Renal cortex interstitium (tissue), 15 donors: ENCODE measurements at places on chromosomes 3 and 15. TPM values are rescaled to one million over a fixed set of nuclear protein-coding genes. Genes with fewer than 3 reads are reported as not detected.
A peak's percentile ranks its signal among the peaks of the same experiment; 100 is the strongest.

DNA sequence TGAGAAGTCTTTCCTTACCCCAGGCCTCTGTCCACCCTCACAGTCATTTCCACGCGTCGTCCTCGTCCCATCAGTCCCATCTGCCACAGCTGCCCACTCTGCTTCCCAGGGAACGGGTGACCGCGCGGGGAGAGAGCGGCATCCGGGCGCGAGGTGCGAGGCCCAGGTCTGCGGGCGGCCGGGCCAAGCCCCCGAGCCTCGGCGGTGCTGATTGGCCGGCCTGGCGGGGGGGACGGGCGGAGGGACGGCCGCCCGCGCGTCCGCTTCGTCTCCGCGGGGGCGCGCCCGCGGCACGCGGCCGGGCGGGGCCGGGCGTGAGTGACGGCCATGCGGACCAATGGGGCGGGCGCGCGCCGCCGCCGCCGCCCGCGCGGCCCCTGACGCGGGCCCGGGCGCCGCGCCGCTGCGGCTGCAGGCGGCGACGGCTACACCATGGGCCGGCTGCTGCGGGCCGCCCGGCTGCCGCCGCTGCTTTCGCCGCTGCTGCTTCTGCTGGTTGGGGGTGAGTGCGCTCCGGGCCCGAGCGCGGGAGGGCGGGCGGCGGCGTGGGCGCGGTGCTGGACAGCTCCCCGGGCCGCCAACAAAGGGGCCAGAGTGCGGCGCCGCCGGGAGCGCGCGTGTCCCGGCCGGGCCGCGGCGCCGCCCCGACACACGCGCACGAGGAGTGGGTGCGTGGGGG lies at the start of gene PODXL2:
TSS of gene PODXL2 (plus strand) at position 398 of the 679 bp plus-strand sequence. CDS start at position 433, 35 bp downstream.
- DNase-seq = peak; percentile 56

ANKRD34C gene
- 0.08 TPM for polyA plus RNA-seq

GRCh38 chr15:85151861-85152260 lies 170.2 kb downstream of the PDE8A start:
- no peak for DNase-seq

- DNase-seq = no peak
These were observed 83.0 kb downstream of the VGLL4 start for GRCh38 chr3:11560746-11561145.

DNA sequence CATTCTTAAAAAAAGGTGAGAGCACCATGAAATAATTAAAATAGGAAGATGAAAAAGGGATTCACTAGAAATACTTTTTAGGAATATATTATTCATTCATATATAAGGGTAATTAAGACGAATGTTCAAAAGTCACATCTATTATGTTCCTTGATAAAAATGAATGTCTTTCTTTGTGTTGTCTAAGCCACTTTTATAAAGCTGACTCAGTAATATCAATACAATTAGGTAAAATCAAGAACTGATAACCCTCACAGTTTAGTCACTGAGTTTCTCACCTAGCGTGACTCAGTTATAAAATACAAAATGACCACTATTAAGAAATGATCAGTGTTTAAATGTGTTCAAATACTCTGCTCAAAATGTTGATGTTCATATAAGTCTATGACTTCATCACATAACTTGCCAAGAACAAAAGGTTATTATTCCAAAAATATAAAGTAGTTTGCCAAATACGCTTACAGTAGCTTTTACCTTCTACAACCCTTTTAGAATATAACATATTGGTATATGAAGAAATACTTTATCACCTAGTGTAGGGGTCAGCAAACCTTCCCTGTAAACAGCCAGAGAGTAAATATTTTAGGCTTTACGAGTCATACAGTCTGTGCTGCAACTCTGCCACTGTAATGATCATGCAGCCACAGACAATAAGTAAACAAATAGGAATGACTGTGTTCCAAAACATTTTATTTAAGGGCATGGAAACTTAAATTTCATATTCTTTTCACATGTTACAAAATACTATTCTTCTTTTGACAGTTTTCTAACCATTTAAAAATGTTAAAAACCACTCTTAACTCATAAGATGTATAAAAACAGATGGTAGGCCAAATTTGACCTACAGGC lies 369.8 kb downstream of the TBC1D5 start:
- DNase-seq = no peak

TP63 gene
- polyA plus RNA-seq = 0.73 TPM

DNA sequence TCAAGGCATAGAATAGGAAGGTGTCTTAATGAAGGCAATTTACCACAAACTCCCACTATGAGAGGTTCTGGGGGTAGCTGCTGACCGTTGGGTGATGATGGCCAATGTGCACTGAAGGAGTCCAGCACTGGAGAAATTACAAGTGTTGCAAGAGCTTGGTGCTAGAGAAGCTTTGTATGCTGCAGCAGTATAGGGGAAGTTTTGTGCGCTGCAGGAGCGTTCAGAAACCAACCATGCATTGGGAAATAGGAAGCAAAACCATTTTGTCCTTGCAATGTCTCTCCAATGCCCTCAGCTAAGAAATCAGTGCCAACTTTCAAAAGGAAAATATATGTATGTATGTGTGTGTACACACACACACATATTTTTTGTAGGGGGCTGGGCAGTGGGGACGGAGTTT lies 441.6 kb upstream of the NAALADL2 start:
- DNase-seq = no peak

DNA sequence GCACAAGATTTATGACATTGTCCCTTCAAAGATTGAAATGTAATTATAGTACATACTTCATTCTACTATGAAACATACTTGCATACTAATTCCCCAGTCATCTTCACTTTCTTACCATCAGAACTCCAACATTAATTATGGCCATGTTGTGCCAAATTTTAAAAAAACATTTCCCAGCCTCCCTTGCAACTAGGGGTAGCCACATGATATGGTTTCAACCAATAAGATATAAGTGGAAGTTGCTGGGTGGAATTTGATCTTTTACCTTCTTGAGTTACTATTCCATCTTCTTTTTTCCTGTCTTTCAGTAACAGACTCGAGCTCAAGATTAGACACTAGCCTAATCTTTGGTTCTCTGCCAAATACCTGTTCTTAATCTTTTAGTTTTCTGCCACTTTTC lies 25.6 kb upstream of the UBE3A start:
- DNase-seq = no peak
